ENCODE measurements at places on chromosomes 2 and 18. TPM values are rescaled to one million over a fixed set of nuclear protein-coding genes. Genes with fewer than 3 reads are reported as not detected.

Gene MYO5B
- total RNA-seq = 0.14 TPM

DNA sequence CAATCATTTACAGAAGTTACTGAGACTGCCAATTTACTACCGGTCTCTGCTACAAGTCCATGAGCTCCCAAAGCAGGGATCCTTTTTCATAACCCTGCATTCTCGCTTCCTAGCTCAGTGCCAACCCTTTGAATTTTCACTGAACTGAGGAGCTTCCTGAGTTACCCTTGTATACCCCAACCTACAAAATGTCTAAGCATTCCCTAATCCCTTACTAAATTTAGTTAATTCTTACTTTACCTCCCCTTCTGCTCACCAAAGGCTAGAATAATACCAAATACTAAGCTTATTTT lies 9.6 kb downstream of the MAT2A start:
- DNase-seq = no peak

- no peak for DNase-seq
Measured at GRCh38 chr2:43927442-43927841, 68.3 kb downstream of the LRPPRC start.

- peak; percentile 44 for DNase-seq
Measured at GRCh38 chr2:9739531-9739964, 103.7 kb upstream of the TAF1B start.

DNA sequence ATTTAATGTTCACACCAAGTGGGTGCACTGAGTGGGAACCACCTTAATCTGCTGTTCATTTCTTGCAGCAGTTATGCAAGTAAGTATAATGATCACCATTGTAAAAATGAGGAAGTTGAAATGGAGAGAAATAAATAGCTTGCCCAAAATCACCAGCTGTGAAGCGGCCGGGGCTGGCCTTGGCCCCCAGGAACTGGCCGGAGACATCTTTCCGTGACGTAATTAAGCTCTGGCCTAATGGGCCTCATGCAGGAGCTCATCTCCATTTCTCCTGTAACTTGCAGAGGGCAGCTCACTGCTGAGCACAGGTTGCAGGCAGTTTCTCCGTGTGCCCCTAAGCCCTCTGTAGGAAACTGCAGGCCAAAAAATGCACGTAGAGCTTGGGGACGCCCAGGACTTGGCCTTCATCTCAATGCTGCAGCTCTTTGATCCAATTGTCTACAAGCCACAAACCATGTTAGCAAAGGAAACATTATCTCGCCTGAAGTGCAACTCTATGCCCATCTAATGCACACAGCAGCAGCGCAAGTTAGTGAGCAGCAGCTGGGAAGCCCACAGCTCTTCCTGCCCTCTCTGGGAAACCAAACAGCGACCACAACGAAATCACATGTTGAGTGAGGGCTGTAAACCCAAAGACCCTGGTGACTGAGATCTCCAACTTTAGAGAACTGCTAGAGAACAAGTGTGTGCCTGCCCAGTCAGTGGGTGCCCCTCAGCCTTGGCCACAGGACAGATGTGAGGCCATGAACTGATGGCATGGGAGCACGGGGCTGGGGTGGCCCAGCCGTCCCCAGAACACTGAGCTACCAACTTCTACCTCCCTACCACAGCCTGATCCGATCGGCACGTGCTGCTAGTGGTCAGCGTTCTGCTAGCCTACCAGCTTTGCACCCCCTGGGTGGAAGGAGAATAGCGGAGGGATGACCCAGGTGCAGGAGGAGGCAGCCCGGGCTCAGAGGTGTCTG lies 28.8 kb downstream of the APCDD1 start:
- no peak for DNase-seq

Gene COLEC12
- 0.08 TPM for total RNA-seq

DNA sequence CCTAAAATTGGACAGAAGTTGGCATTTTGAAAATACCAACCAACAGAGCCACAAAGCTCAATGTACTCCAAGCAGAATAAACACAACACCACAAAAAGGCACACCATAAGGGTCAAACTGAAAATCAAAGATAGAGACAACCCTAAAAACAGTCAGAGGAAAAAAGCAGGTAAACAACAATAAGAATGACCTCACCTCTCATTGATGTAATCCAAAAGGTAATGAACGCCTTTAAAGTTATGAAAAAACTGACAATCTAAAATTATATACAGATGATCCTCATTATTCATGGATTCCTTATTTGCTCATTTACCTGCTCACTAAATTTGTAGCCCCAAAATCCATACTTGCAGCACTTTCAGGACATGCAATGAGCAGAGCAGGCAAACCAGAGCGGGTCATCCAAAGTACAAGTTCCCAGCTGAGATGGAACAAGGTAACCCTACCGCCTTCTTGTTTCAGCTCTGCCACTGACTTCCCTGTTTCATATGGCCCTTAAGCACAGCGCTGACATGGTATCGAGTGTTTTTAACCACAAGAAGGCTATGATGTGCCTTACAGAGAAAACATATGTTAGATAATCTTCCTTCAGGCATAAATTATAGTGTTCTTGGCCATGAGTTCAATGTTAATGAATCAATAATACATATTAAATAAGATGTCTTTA lies 17.0 kb downstream of the RTN4 start:
- no peak for DNase-seq

- peak; percentile 12 for DNase-seq
Measured at GRCh38 chr18:36688020-36688965, 140.5 kb downstream of the TPGS2 start.

- no peak for DNase-seq
Measured at GRCh38 chr2:127146820-127147502, 40.0 kb upstream of the BIN1 start.
